ENCODE measurements at places on chromosomes 16 and 17.

- DNase-seq, result no peak
Observed at GRCh38 chr17:4586043-4586442, 1.7 kb downstream of the SMTNL2 start.

DNA sequence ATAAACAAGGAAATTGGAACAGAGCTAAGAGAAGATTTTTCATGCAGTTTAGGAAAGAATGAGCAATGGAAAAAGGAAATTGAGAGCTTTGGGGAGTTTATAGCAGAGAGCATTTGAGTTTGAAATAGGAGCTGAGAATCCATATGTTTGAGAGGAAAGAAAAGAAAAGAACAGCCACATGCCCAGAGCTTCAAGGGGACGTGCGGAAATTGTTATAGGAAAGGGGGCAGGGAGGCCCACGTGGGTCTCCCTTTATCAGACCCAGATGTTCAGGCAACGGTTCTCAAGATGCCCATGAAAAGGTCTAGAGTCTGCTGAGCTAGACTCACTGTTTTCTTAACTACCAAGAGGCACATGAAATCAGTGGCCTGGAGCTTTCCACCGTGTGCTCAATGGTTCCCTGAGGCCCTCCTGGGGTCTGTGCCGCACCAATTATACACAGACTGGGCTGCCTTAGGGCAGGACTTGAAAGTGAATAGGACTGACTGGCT lies 31.2 kb downstream of the CHD9 start:
- no peak for DNase-seq

- no peak for DNase-seq
Observed at GRCh38 chr16:67395458-67396158, 2.3 kb upstream of the TPPP3 start.

DNA sequence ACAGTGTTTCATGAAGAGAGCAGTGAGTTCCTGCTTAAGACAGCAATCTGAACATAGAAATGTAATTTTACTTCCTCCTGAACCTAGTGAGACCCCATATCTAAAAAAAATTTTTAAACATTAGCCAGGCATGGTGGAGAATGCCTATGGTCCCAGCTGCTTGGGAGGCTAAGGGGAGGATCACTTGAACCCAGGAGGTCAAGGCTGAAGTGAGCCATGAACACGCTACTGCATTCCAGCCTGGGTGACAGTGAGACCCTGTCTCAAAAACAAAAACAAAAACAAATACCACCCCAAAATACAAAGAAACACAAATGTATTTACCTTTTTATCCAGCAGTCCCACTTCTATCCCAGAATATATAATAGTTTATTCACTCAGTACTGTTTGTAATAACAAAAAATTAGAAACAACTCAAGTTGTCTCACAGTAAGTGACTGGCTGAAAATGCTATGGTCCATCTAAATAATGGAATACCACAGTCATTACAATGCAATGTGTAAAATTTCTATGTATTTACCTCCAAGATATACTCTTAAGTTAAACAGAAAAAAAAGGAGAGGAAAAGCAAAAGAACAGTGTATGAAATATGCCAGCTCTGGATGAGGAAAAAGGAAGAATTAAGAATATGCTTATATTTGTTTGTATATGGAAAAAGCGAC lies 16.3 kb downstream of the CFDP1 start:
- no peak for DNase-seq

GRCh38 chr16:54462151-54462651 lies 175.6 kb upstream of the IRX3 start:
- no peak for DNase-seq

- peak; percentile 90 for DNase-seq
Observed at GRCh38 chr16:2090777-2091546, 43.2 kb downstream of the TSC2 start.

- no peak for DNase-seq
Observed at GRCh38 chr17:12342609-12343435, 322.1 kb downstream of the MAP2K4 start.

- peak; percentile 61 for DNase-seq
Observed at GRCh38 chr16:48546774-48547173, 63.2 kb downstream of the N4BP1 start.

DNA sequence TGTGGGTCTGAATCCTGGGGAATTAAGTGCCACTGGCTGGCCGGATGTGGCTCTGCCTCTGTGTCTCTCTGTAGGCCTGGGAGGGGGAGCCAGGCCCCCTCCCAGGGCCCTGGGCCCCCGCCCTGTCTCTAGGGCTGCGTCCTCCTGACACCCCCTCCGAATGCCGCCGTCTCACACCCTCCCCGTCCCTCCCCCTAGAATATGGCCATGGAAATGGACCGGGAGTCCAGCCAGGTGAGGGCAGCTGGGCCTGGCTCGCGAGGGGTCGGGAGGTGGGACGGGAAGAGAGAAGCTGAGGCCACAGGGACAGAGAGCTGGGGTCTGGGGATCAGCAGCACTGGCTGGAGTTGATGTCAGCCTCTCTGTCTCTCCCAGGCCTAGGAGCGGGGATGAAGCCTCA lies 16.1 kb upstream of the PKMYT1 start:
- no peak for DNase-seq

DNA sequence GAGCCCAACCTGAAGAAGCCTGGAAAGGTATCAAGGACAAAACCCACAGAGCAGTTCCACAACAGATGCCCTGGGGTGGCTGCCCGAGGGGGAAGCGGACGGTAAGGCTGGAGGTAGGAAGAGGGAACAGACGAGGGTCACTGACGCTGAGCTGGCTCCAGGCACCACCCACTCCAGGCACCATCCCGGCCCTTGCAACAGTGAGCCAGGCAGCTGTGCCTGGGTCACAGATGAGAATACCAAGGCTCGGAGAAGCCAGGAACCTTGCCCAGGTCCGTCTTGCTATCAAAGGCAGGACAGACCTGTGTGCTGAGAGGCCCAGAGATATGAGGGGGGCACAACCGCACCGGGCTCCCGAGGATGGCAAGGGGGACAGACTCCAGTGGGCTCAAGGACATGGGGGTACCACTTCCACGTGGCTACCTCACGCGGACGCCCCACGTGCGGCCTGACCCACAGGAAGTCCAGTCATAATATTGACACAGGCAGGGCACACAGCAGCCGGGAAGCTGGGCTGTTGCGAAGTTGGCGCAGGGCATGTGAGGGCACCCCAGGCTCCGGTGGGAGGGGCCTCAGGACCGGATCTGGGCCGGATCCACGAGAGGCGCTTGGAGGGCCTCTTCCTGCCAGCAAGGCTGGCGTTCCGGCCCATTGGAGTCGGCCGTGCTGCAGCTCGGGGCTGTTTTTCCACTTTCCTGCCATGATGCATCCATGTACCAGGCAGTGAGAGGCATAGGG lies 29.9 kb downstream of the PEMT start:
- DNase-seq, result peak; percentile 83

GRCh38 chr16:19029980-19030379 lies 37.4 kb upstream of the COQ7 start:
- no peak for DNase-seq

DNA sequence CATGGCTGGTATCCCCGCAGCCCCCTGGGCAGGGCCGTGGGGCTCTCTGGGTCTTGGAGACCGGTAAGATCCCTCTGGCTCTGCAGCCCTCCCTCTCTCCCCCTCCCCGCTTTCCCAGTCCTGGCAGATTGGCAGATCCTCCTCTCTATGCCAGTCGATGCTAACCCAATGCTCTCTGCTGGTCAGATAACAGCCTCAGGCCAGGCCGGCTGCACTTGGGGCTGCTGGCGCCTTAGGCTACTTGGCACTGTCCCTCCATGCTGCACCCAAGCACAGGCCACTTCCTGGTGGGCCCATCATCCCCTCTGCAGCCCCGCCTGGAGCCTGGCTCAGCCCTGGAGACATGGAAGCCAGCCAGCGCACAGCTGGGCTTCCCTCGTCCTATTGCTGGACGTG lies 81.7 kb downstream of the RTN4RL1 start:
- no peak for DNase-seq

DNA sequence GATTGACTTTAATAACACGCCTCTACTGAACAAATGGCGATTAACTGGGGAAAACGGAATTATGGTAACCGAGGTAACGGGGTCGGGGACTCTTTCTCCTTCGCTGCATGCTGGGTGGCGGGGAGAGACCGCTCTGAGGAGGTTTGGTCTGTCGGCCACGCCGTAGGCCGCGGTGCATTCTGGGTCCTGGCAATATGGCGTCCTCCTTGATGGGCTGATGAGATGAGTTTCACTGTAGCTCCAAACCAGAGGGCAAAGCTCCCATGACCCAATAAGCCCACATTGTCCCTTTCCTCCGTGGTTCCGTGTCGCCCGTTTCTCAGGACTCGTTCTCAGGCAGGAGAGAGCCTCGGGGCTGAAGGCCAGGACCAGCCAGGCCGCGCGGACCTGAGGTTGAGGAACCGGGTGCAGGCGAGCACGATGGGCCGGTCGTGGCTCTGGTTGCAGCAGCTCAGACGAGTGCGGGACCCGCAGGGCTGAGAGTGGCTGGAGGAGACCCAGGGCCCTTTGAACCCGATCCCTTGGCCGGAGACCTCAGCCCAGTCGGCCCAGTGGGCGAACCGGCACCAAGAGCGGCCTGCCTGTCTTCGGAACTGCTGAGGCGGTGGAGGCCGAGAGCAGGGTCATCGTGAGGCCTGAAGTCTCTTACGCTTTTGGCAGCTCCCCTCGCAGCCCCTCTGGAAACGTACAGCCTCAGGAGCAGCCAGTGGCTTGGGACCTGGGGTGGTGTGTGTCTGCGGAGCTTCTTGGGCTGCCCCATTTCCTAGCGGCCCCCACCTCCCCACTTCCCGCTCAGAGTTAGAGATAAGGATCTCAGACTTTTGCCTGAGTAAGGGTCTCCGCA lies at the start of gene RPTOR:
RPTOR (plus strand) TSS at position 184 of the 844 bp plus-strand sequence. CDS start 792 bp downstream, outside the sequence.
- DNase-seq, result peak; percentile 64

GRCh38 chr17:9845306-9845705 lies 19.6 kb downstream of the GLP2R start:
- no peak for DNase-seq

- no peak for DNase-seq
Observed at GRCh38 chr17:1779571-1780131, 17.8 kb downstream of the SERPINF1 start.

- peak; percentile 100 for DNase-seq
Observed at GRCh38 chr17:40417609-40418427, at the start of gene TOP2A. Gene TOP2A, minus strand, starts transcription at chr17:40417896. Its CDS starts 105 bp downstream, at chr17:40417791.

DNA sequence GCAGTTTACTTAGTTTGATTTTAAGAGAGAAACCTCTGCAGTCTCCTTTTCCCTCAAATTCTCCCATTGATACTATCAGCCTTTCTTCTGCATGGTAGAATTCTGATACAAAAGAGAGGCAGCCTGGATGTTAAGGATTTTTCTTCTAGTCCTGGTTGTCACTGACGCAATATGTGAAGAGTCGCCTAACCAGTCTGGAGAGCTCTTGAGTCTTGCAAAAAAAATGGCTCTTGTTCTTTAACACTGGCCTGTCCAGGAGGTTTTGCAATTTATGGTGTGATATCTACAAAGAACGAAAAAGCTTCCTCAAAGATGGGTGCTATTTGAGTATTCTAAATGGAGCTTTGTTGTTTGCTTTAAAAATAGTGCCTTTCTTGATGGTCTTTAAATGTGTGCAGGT lies 28.9 kb downstream of the COX10 start:
- peak; percentile 15 for DNase-seq

GRCh38 chr17:75769536-75769935 lies 4.5 kb upstream of the GALK1 start:
- DNase-seq, result peak; percentile 74

DNA sequence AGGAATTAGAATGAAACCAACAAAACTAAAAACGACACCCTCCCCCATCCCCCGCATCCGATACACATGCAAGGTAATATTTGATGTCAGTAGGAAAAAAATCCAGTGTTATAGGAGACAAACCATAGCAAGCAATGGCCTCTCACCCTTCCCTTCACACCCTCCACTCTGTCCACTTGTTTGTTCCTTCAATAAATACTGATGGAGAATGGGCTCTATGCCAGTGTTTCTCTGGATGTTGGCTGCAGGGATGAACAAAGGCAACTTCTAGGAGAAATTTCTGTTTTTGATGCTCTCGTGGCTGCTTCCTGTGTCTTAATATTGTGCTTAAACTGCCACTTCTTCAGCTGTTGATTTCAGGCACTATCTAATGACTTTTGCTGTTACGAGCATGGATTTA lies 98.8 kb downstream of the WWOX start:
- DNase-seq, result peak; percentile 33

- peak; percentile 47 for DNase-seq
Observed at GRCh38 chr17:57999496-58000017, 7.5 kb downstream of the SRSF1 start.

DNA sequence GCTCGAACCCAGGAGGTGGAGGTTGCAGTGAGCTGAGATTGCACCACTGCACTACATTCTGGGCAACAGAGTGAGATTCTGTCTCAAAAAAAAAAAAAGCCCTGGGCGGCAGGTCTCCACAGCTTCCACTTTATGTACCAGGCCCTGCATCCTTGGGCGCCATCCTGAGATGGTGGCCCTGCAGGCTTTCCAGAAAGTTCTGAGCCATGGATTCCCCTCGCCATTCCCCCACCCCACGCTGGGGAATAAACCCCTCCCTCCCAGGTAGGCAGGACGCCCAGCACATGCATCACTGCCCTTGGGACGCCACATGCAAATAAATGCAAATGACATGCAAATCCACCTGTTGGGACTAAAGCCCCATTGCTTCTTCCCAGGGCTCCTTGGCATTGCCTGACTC lies 13.8 kb upstream of the ZNF469 start:
- no peak for DNase-seq

- no peak for DNase-seq
Observed at GRCh38 chr17:9883451-9883850, 21.6 kb downstream of the RCVRN start.

DNA sequence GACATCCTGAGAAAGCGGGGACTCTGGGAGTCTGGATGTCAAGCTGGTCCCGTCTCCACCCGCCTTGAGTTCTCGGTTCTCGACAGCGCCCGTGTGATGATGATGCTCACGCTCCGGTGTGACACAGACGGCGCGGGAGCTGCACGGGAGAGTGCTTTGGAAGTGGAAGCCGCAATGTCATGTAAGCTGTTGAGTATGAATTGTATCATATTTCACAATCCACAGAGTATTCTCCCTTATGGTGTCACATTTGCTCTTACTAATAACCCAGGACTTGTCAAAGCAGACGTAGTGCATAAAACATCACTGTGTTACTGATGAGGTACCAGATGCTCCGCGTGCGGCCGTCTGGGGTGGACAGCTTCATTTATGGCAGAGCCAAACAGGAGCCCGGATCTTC lies 217.5 kb upstream of the CHMP6 start:
- DNase-seq, result peak; percentile 42

DNA sequence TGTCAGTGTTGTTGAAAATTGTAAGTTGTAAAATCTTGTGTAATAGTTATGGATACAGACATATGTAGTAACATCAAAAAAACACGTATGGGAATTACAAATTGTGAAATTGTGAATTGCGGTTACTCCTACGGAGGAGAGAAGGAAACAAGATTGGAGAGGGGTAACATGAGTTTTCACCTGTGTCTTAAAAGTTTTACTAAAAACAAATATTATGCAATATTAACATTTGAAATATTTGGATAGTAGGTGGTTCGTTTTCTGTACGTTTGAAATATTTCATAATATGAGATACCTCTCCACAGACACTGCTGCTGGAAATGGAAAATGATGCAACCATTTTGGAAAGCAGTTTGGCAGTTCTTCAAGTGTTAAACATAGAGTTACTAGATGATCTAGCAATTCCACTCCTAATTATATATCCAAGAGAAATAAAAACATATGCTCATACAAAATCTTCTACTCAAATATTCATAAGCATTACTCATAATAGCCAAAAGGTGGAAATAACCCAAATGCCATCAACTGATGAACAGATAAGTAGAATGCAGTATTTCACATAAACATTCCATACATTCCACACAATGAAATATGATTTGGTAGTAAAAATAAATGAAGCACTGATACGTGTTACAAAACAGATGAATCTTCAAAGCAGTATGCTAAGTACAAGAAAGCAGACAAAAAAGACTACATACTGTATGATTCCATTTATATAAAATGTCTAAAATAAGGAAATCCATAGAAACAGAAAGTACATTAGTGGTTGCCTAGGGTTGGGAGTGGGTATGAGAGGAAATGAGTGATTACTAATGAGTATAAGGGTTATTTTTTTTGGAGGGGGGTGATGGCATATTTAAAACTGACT lies 40.7 kb upstream of the ABCA10 start:
- no peak for DNase-seq

Data from NCI-H2029 (cell line).